ENCODE measurements at places on chromosomes 7 and 10.

- no peak for DNase-seq
Observed at GRCh38 chr7:5457245-5457735, 33.7 kb upstream of the TNRC18 start.

GRCh38 chr10:82866424-82867020, 991.5 kb downstream of the NRG3 start:
- no peak for DNase-seq

DNA sequence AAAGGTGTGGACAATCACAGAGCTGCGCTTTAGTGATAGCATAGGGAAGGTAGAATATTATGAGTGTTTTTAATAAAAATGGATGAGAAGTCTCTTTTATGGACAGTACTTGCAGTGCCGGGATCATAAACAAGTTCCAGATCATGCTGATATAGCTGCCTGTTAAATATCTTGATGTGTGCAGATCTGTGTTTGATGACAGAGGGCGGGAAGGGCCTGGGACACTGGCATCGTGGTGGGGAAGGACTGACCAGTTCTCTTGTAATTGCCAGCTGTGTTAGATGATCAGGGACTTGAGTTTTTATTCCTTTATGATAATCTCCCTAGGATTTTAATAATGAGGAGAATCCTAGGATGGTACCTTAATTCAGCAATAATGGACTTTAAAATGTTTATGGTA, 14.6 kb downstream of the SND1 start:
- no peak for DNase-seq

GRCh38 chr10:19931894-19932590, 115.8 kb downstream of the PLXDC2 start:
- peak; percentile 47 for DNase-seq

DNA sequence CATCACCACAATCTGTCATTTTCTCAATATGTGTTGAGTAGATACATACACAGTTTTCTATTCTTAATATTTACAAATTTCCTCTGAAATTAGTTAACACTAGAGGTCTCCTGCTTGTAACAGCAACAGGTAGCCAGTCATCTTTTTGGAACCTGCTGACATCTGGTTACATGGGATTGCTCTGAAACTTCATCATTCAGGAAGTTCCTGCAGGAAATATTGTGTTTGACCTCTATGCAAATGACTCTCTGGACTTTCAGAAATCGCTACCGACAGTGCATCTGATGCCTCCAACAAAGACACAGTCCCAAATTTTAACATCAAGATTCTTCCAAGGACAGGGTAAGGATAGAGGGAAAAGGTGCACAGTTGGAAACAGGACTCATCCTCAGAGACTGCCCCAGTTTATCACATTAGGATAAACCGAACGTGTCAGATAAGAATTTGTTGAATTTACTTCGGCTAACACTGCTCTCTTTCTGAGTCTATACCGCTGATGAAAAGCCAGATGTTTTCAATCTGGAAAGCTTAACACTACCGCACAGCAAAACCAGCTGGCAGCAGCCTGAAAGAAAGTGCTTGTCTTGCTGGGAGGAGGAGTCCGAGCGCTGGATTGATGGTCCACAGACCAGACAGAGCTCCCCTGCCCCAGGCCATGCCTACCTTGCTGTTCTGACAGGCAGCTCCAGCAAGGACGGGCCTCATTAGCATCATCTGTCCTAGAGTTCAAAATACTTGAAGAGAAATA, 633.4 kb downstream of the PARD3 start:
- no peak for DNase-seq

DNA sequence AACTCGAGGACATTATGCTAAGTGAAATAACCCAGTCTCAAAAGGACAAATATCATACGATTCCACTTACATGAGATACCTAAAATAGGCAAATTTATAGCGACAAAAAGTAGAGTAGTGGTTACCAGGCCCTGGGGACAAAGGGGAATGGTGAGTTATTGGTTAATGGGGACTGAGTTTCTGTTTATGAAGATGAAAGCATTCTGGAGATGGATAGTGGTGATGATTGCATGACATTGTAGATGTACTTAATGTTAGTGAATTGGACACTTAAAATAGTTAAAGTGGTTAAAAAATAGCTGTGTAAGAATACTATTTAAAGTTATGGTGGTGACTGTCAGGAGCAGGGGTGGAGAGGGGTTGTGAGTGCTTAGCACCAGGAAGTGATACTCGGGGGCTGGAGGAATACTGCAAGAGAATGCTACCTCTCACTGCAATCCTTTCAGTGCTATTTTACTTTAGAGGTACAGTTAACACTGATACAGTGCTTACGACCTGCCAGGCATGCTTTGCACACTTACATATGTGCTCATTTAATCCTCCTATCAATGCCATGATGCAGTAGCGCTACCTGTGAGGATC, 16.7 kb upstream of the TEX36 start:
- DNase-seq, result no peak

DNA sequence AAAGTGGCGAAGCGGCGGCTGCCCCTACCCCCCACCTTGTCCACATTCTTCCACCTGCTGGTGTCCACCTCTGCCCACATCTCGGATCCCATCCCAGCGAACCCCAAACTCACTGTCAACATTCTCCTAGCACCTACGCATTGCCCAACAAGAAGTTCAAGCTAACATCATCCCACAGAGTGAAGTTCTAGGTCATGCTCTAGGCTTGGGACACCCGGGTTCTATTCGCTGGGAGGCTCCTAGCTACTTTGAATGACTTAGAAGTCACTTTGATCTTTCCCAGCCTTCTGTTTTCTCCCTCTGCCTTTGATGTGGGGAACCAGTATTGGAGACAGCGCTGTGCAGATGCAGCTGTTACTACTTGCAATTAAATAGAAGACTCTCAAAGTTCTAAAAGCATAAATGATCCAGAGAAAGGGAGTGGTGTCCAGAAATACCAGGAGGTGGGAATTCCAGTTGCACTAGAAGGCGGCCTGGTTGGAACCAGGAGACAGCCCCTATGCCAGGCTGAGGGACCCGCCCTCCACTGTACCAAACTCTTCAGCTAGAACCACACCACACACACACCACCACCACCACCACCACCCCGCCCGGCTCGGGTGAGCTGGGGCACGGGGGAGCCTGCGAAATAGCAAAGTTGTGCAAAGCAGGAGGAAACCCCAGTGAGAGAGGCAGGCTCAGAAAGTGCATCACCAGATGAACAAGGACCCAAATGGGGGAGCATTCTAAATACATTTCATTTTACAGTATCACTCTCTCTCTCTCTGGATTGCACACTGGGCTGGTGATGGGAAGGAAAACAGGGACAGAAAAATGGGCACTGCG, 5.5 kb upstream of the VGF start:
- DNase-seq, result peak; percentile 30

DNA sequence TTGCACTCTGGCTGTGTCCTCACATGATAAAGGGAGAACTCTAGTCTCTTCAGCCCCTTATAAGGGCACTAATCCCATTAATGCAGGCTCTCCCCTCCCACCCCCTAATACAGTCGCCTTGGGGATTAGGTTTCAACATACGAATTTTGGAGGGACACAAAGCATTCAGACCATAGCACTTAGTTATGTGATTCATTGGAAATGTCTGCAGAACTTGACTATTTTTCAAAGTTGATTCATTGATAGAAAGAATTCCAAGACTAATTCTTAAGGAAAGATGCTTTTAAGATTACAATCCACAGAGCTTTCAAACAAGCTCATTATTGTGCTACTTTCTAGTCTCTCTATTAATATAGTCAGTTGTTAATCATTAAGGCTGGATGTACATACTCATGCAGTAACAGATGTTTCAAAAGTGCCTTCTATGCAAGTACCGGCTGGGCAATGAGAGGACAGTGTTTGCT, 85.3 kb upstream of the RPA3 start:
- DNase-seq, result no peak

- DNase-seq, result peak; percentile 67
Observed at GRCh38 chr10:103854686-103855391, 537 bp downstream of the SH3PXD2A start.

DNA sequence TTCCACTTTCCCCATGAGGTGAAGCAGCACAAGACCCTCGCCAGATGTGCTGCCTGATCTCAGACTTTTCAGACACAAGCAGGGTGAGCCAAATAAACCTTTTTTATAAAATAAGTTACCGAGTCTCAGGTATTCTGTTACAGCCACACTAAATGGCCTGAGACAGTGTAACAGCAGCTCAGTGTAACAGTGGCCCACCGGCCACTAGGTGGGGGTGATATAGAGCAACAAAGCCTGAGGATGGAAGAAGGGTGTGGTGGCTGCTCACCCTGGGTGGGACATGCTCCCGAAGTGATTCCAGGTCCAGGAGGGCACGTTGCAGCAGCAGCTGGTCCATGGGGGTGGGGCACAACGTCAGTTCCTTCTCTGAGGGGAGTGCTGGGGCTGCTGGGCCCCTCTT, 44.6 kb downstream of the BMS1 start:
- no peak for DNase-seq

Measured in suppressor macrophage (primary cell).